ENCODE measurements at places on chromosomes 16 and 17.

DNA sequence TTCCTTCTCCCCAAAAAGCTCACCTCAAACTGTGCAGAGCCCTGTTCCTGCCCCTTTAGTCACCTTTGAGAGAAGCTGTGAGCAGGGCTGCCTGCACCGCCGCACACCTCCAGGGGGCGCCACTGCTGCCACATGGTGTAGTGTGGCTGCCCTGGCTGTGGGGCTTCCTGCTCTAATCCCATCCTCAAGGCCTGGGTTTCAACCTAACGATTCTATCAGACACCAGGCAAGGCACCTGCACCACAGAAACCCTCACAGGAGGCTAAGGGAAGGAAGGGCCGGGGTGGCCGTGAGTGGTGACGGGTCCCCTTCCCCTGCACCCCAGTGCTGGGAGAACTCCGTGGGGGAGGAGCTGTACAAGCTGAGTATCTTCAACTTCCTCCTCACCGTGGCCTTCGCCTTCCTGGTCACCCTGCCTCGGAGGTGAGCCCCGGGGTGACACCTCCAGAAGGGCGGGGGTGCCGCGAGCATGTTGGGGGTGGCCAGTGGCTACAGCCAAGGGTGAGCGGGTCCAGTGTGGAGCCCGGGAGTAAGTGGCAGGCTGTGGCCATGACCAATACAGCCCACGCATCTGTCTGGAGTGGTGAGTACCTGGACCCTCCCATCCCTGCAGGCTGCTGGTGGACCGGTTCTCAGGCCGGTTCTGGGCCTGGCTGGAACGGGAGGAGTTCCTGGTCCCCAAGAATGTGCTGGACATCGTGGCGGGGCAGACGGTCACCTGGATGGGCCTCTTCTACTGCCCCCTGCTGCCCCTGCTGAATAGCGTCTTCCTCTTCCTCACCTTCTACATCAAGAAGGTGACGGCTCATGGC lies 7.0 kb downstream of the TMC8 start:
- DNase-seq, result no peak

DNA sequence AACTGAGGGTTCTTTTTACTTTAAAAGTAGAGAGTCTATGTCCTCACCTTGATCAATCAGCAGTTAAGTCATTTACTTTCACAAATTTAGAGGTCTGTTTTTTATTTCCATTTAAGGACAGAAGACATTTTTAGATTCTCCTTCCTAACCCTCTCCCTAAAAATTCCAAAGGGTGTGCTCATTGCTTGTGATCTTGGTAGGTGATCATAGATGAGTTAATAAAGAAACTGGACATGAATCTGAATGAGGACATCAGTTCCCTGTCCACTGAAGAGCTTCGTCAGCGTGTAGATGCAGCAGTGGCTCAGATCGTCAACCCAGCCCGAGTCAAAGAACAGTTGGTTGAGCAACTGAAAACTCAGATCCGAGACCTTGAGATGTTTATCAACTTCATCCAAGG lies 8.8 kb downstream of the RUNDC1 start:
- no peak for DNase-seq

GRCh38 chr17:19574956-19575355 lies 41.3 kb downstream of the SLC47A1 start:
- no peak for DNase-seq

GRCh38 chr16:81748476-81749198 lies 30.5 kb upstream of the PLCG2 start:
- no peak for DNase-seq

DNA sequence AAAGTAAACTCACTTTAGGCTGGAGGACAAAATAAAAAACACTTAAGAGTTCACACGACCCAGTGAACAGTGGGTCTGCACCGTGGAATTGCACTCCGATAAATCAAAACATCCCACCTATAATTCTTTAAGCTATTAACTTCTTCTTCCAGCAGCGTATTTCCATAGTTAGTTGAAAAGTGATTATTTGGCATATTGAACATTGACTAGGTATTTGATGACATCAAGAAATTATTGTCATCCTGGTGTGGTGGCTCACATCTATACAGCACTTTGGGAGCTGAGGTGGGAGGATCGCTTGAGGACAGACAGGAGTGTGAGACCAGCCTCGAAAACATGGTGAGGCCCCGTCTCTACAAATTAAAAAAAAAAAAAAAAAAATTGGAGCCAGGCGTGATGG lies 23.4 kb downstream of the IGF2BP1 start:
- DNase-seq, result no peak

DNA sequence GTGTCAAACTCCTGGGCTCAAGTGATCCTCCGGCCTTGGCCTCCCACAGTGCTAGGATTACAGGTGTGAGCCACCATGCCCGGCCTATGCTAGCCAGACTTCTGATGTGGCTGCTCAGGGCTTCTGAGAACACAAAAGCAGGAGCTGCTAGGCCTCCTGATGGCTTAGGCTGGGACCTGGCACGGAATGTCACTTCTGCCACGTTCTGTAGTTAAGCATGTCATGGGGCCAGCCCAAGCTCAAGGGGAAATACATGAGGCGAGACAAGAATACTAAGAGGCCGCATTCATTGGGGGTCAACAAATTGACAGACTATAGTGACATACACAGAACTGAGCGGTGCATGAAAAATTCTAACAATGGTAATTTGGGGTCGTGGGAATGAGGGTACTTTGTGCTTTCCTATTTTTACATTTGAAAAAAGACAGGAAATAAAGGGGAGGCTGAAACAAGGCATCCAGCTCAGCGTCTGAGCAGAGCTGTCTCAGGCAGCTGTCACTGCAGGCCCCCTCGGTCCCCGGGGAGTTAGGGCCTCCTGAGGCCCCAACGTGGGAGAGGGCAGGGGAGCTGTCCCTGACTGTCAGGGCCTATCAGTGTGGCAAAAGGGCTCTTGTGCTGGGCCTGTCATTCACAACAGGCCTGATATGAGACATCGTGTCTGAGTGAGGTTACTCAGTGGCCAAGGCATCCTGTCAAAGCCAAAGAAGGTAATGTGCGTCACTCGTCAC lies 26.4 kb downstream of the CFAP20 start:
- DNase-seq, result no peak

GRCh38 chr17:81086789-81087551 lies 52.0 kb downstream of the BAIAP2 start:
- DNase-seq, result no peak

GRCh38 chr17:74198694-74199093 lies 4.8 kb upstream of the RPL38 start:
- no peak for DNase-seq

DNA sequence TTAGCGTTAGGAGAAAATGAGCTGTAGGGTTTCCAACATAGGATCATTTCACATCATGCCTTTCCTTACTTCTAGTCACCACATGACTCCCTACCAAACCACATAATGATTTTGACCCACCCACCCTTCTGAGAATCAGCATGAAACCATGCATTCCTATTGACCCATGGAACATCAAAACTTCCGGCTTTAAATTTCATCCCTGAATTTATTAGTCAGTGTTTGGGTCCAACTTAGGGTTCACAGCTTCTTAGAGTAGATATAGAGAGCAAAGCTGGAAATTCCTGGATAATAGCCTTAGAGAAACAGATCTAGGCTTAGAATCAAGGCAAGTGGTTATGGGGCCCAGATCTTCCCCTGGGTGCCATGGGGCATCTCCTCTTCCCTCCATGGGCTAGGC lies 162.6 kb downstream of the TOX3 start:
- no peak for DNase-seq

DNA sequence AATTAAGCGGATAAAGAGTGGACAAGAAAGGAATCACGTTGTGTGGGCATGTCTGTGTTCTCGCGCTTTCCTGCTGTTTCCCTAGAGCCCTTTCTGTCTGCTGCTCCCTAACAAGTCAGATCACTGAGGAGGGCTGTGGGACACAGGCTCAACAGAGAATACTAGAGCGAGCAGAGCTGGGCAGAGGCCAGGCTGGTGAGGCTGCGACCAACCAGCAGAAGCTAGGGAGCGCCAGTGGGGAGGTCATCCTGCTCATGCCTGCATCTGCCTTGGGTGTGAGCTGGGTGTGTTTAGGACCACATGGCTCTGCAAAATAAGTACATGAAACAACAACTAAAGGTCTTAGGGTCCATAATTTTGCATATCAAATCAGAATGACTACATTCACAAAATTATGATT lies 11.5 kb upstream of the FOXJ1 start:
- no peak for DNase-seq

- no peak for DNase-seq
Observed at GRCh38 chr17:67364847-67365737, 1.3 kb downstream of the PSMD12 start.

DNA sequence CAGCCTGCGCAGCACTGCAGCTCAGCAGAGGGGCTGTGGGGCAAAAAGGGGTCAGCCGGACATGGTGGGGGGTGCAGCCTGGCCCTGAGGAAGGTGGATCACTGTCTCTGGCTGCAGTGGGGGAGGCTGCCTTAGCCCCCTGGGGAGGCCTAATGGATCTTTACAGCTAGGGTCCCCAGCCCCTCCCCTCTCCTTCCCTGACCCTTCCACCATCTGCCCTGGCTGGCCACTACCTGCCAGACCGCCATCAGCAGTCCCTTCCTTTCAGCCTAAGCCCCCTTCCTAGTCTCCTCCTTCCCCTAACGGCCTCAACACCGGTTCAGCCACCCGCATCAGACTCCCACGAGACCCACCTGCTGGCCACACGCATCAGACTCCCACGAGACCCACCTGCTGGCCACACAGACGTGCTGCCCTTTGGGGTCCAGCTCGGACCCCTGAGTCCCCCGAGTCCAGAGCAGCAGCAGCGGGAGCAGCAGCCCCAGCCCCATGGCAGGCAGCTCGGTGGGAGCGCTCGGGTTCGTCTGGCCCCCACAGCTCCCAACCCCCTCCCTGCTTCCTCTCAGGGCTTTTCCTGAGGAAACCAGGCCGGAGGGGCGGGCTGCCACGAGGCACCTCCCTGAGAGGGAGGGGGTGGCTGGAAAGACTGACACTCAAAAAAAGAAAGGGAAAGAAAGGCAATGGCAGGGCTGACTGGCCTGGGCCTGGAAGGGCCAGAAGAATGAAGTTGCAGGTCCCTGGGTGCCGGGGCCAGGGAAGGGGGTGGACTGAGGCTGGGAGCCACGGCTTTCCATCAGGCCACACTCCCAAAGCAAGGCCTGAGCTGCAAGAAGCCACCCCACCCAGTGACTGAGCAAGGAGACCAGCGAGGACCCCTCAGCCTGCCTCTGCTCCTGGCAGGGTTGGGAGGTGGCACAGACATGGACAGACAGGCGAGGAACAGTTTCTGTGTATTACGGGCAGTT lies at the start of gene SCARF1:
Gene SCARF1, minus strand, starts transcription at position 526 of the 965 bp plus-strand sequence. Its CDS starts 35 bp downstream, at position 491.
- no peak for DNase-seq
